ENCODE measurements at places on chromosomes 4 and X. TPM values are rescaled to one million over a fixed set of nuclear protein-coding genes. Genes with fewer than 3 reads are reported as not detected.

The MAPK10 gene
- total RNA-seq, result 11.4 TPM

GRCh38 chrX:23788521-23788920 is 5.5 kb downstream of the SAT1 start:
- DNase-seq, result no peak

DNA sequence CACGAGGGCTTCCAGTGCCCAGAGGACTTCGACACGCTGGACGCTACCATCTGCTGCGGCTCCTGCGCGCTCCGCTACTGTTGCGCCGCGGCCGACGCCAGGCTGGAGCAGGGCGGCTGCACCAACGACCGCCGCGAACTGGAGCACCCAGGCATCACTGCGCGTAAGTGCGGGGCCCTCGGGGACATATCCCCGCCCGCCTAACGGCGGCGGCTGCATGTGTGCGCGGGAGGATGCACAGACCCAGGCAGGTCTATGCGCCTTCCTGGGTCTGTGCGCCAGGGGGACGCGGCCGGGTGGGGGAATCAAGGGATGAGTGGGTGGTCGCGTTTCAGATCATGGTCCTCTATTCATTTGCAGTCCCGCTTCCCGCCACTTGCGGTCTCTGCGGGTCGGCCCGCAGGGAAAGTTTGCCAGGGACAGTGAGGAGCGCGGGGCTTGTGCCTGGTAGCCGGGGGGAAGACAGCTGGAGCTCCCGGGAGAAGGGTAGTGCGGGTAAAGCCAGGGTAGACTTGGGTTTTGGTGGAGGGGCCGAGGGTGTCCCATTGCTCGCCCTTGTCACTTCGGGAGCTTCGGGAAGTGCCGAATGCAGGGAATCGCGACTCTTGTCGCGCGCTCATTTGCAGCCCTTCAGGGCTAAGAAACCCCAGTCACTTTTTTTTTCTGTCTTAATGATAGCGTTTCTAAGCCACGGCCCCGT is 1.0 kb downstream of the SHISA3 start:
- no peak for DNase-seq

DNA sequence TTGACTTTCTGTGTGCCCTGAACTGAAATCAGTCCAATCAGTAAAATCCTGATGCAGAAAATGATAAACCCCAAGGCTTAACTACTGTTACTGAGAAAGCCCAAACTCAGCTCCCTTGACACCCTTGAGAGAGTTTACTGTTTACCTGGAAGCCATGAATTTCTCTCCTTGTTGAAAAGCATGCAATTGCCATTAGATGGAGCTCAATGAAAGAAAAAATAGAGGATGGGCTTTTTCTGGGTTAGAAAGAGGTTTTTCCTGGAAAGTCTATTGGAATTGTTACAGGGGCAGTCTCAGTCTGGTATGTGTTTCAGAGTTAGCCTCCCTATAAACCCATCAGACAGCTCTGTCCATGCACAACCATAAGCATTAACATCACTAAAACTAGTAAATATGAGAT is 66.4 kb upstream of the C4orf54 start:
- no peak for DNase-seq

GRCh38 chr4:3857269-3857926 is 91.2 kb downstream of the ADRA2C start:
- no peak for DNase-seq

The DCK gene
- 16.8 TPM for total RNA-seq

- peak; percentile 95 for DNase-seq
Measured at GRCh38 chrX:15675490-15675921, 10.9 kb upstream of the CLTRN start.

GRCh38 chr4:25174674-25175073 is 14.4 kb upstream of the SEPSECS start:
- DNase-seq, result no peak

DNA sequence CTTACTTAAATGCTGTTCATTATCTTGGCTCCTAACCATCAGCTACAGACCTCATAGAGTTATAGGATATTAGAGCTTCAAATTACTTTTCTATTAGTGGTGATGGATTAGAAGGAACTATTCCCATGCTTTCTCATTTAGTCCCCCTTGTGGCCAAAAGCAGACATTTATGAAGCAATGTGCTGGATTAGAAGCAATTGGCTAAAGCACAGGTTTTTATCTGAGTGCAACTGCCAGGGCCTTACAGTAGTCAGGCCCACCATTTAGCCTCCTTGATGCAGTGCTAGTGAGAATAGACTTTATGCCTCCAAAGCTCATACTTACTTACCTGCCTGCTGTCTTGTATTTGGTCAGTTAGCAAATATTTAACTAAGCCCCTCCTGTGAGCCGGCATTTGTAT is 93.0 kb downstream of the TSPAN7 start:
- no peak for DNase-seq

DNA sequence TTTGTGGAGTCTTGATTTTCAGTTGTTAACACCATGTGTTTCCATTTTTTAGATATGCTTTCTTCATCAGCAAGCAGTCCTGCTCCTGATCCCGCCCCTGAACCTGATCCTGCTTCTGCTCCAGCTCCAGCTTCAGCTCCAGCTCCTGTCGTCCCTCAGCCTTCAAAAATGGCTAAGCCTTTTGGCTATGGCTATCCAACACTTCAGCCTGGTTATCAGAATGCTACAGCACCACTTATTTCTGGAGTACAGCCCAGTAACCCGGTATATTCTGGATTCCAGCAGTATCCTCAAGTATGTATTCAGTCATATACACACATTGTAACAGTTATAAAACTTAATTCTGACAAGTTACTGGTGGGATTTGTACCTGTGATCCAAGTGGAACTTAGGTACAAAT is 60.9 kb downstream of the SEC24B start:
- DNase-seq, result no peak

DNA sequence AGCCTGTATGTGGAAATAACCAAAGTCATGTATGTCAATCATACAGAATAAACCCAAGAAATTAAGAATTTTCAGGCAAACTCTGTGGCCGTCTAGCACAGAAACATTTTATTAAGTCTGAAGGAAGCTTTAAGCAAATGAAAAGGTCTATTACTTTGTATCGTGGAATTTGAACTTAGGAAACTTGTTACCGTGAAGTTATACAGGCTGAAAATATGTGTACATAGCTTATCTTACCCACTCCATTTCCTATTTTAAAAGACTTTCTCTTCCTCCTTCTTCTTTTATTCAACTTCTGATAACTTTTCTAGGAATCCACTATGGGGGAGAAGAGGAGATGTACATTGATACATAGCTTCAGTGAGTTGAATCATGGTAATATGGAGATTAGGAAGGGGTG is 108.3 kb downstream of the AGTR2 start:
- no peak for DNase-seq

GRCh38 chr4:74112399-74113105 is 13.6 kb upstream of the CXCL2 start:
- DNase-seq, result no peak

GRCh38 chr4:71377561-71377960 is 38.7 kb downstream of the SLC4A4 start:
- no peak for DNase-seq

DNA sequence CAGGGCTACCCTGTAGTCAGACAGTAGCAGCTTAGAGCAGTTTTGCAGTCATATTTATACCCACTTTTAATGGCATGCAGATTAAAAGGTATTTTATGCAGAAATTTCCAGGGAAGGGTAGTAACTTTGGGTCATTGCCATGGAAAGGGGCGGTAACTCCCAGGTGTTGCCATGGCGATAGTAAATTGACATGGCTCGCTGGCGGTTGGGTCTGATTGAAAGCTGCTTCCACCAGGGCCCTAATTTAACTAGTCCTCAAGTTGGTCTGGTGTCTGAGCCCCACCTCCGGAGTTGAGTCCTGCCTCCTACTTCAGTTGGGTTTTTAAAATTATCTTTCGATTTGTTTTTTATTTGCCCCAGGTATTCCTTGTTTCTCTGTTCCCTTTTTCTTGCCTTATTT is 70.1 kb downstream of the NAA11 start:
- DNase-seq, result no peak

- DNase-seq, result no peak
Measured at GRCh38 chrX:30005813-30006212, 209.6 kb upstream of the MAGEB2 start.

The TEX11 gene
- not detected for total RNA-seq

- DNase-seq, result no peak
Measured at GRCh38 chrX:149641835-149642234, 10.2 kb upstream of the TMEM185A start.

The GYG2 gene
- 4.6 TPM for total RNA-seq

GRCh38 chr4:98530572-98530971 is 127.8 kb downstream of the TSPAN5 start:
- peak; percentile 29 for DNase-seq

GRCh38 chr4:137693641-137694040 is 161.3 kb upstream of the PCDH18 start:
- no peak for DNase-seq

The FGF16 gene
- total RNA-seq, result 0.40 TPM

DNA sequence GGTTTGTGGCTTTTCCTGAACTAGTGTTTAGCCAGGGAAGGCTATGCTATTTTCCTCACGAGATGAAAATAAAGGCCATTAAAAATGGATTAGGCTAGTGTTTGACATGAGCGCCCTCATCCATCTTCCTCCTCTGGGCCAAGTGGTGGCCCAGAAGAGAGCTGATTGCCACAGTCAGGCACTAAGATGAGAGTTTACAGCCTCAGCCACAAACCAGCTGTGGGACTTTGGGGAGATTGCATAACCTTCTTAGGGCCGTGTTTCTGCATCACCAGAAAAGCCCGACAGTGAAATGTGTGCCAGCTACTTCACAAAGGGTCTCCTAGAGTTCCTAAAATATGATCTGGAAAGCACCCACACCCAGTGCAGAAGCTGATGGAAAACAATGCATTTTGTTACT is 42.3 kb upstream of the LNX1 start:
- peak; percentile 92 for DNase-seq

DNA sequence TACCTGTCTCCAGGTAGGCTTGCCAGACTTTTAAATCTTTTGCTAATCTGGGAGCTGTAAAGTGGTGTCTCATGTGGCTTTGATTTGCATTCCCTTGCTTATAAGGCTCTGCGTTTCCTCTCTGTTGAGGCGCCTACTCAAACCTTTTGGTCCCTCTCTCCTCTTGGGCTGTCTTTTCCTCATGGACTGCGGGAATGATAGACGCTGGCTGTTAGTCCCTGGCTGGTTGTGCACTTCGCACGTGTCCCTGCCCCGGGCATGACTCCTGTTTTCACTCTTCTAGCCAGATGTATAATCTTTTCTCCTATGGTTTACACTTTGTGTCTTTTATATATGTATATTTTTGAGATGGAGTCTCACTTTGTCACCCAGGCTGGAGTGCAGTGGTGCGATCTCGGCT is 39.7 kb downstream of the RGS12 start:
- DNase-seq, result peak; percentile 74

DNA sequence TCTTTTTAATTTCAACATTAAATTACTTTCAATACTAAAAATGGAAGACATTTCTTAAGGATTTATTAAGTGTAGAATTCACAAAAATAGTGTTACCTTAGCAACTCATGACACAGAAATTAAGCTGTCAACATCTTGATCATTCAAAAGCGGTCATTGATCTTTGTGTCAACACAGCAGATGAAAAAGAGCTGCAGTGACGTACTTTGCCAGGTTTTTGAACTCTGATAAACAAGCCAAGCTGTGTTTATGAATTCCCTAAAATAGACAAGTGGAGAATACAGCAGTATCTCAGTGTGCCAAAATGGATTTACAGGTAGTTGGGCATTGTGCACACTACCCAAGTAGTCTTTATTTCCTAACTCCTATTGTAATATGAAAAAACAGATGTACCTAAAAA is 1141.8 kb upstream of the PCDH7 start:
- DNase-seq, result no peak

- DNase-seq, result no peak
Measured at GRCh38 chrX:29652484-29652883, 562.9 kb upstream of the MAGEB2 start.

The IBSP gene
- not detected for total RNA-seq

The GPR82 gene
- total RNA-seq, result not detected

DNA sequence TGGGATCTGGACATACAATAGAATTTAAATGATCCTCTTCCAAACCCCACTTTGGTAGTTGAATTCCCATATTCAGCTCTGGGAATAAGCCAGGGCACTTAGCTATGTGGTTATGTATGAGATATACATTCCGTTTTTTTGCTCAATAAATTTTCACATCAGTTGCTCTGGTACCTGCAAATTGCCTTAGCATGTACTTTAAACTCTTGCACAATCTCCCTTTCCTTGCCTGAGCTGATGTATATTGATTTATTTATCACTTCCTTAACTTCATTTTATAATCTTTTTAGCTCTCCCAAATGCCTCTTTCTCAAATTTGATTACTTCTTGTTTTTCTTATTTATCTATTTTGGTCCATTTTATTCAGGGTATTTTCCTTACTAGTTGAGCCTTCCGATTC is 90.1 kb upstream of the AGA start:
- no peak for DNase-seq

Data from esophagus muscularis mucosa (tissue), 4 donors.